Activated CD4-positive, alpha-beta T cell treated with anti-CD3 and anti-CD28 coated beads, Interleukin-2, amount 50 U/mL, for 1 hour (primary cell): ENCODE measurements at places on chromosomes 2 and 18.

- DNase-seq = no peak
Observed at GRCh38 chr18:64403784-64404503, 255.1 kb upstream of the LINC00305 start.

- DNase-seq = no peak
Observed at GRCh38 chr18:75249672-75250470, 39.3 kb downstream of the TSHZ1 start.

DNA sequence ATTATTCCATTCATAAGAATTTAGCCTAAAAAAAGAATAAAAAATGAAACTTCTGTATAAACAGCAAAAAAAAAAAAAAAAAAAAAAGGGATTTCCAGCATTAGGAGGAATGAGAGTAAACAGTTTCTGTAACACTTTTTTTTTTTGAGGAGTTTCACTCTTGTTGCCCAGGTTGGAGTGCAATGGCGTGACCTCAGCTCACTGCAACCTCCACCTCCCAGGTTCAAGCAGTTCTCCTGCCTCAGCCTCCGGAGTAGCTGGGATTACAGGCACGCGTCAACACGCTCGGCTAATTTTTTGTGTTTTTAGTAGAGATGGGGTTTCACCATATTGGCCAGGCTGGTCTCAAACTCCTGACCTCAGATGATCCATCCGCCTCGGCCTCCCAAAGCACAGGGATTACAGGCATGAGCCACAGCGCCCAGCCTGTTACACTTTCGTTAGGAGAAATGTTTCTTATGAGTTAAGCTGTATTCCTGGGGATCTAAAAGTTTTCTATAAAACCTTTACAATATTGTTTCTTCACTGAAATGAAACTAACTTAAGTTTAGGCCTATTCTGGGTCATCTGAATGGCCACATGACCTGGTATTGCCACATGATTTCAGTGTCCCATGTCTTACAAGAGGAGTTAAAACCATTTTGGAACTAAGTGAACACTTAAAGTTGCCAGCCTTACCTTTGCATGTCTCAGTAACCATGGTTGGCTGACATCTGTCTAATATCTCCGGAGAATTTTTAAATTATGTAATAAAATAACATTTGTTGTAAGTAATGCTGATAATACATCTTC, 17.5 kb downstream of the SMAD2 start:
- no peak for DNase-seq

DNA sequence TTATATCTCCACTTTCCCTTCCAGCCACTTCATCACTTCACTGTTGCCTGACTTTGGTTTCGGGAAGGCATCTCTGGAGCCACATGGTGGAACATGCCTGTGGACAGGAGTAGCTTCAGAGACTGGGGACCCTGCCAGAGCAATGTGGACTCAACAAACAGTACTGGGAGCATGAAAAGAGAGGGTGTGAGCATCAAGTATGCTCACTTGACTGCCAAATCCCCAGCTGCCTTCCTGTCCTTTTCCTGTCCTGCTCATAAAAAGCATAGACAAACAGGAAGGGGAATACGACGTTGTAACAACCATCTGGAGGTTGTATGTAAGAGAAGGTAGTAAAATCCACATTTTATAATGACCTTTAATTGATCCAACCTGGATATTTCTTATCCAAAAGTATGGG, 61.3 kb upstream of the CSRNP3 start:
- no peak for DNase-seq

DNA sequence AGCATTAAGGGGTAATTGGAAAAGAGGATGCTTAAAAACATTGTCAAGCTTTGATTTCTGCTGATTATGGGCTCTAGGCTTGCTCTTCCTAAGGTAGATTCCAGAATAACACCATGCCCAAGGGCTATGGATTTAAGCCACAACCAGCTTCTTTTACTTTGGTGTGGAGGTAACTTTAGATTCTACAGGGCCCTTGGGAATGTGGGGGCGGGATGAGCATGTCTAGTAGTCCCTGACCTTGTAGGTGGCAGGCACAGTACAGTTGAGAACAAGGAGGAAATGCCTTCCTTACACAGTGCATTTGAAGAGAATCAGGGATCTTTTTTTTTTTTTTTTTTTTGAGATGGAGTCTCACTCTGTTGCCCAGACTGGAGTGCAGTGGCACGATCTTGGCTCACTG, 364.2 kb downstream of the NYAP2 start:
- DNase-seq = no peak

DNA sequence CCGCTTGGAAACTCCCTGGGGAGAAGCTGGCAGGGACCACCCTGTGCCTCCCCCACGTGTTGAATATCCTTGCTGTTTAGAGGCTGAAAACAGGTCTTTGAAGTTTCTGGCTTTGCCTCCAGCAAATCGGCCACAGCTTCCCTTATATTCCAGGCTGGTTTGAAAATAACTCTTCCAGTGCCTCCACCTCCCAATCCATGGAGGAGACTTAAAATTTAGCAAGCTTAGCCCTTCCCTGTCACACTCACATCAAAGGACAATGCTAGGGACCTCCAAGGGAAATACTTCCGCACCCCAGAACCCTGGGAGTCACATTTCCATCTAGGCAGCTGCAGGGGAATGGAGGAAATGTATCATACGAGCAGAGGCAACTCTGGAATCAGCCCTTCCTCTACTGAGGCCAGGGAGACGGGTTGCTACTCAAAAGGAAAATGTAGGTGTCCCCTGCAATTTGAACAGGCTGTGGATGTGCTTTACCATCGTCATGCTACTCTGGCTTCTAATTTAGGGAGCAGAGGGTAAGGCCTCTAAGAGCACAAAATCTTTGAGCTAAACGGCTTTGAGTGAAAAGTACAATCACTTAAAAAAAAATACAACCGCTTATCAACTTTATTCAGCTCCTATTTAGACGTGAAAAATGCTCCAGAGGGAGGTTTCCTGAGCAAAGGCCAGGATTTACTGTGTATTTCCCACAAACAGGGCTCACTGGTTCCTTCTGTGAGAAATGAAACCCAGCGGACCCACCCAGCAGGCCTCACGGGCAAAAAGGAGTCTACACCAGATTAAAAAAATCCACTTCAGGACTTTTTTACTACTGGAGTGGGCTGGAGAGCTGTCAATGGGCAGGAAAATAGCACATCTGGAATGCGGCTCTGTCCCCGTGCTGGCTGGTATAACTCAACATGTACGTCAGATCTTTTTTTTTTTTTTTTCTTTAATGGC, 49.4 kb upstream of the PKDCC start:
- DNase-seq = no peak
